ENCODE measurements at places on chromosomes 6 and 20.

DNA sequence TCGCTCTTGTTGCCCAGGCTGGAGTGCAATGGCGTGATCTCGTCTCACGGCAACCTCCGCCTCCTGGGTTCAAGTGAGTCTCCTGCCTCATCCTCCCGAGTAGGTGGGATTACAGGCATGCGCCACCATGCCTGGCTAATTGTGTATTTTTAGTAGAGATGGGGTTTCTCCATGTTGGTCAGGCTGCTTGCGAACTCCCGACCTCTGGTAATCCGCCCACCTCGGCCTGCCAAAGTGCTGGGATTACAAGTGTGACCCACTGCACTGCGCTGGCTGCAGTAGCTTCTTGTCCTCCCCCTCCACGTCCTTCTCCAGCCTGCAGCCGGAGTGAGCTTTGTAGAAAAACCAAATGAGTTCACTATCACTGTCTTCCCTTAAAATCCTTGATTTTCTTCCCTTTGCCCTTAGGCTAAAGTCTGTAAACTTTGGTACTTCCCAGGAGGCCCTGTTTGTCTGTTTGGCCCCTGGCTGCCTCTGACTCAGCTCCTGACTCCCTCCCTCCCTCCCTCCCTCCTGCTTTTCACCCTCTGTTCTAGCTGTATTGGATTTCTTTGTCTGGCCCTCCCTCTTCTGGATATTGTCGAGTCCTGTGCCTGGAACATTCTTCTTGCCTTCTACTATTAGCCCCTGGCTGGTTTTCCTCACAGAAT, 12.9 kb downstream of the PARD6B start:
- DNase-seq = peak; percentile 65

DNA sequence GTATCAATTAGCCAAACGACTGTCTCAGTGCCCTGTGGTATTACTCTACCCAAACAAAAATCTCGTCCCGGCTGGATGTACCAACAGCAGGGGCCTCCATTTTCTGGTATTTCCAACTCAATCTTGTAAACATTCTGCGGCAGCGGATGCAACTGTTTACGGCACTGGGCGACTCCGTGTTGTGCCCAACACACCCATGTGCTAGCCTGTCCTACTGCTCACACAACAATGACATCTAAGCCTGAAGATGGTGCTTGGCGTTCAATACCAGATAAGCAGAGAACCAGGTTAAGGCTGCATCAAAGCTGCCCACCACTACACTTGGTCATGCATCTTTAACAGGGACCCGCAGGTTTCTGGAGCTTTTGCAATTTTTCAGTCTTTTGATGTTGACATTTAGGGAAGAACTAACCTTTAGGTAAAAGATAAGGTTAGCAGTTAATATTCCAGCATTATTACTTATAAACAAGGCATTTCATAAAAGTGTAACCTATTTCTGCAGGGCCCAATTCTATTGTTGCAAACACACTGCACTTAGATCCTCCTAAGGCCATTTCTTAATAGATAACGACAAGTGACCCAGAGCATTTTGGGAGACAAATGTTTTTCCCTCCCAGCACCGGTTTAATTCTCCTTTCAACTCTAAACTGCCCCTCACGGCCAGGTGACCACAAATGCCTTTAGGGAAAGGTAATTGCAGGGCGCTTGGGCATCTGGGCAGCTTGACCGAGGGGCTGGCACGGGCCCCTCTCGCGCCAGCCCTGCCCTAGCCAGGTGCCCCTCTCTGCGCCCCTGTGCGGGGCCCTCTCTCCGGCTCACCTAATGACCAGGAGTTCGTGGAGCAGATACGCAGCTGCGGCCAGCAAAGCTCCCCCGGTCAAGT, 945 bp downstream of the FAXC start:
- no peak for DNase-seq

DNA sequence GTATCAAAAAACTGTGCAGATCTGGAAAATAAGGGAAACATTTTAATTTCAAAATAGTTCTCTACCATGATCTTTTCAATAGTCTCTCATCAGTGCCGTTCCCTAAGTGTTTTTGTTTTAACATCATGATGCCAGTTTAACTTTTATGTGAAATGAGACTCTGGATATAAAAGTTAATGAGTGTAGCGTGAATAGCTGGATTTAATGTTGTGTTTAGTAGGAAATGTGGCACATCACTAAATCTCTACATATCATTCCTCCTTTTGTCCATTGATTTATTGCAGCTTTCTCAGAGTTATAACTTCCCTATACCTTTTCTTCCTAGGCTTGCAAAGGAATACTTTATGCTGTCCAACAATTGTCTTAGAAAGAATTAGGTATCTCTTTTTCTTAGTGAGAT, 81.4 kb upstream of the SCGN start:
- no peak for DNase-seq

DNA sequence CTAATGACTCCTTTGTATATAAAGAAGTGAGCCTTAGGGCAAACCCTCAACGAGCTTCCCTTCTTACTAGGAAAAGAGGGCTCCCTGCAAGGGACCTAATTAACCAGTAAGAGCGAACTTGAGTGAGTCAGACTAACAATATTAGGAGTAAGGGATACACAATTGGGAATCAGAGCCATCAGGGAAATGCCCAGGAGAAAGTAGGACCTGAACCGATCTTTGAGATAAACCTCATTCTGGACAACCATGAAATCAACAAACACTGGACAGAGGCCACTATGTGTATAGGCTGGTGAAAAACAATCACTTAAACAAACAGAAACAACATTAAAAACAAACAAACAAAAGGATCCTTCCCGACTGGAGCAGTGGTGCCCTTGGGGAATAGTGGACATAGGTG, 120.8 kb downstream of the EDN1 start:
- DNase-seq = no peak

GRCh38 chr20:35181731-35182130, 9.9 kb downstream of the PROCR start:
- no peak for DNase-seq

DNA sequence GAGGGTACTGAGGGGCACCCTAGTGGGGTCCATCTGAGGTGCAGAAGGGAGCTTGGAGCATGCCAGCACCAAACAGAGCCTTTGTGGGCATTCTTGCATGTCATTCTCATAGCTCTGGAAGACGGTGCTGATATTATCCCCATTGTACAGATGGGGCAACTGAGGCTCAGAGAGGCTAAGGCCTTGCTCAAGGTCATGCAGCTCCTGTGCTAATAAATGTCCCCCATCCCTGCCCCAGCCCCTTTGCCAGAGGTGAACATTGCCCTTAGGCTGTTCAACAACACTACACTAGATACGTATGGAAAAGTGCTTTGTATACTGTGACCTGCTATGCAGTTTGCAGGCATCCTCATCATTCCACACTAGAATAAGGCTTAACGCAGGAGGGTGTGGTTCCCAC, 5.5 kb upstream of the EPB41L1 start:
- DNase-seq = no peak

DNA sequence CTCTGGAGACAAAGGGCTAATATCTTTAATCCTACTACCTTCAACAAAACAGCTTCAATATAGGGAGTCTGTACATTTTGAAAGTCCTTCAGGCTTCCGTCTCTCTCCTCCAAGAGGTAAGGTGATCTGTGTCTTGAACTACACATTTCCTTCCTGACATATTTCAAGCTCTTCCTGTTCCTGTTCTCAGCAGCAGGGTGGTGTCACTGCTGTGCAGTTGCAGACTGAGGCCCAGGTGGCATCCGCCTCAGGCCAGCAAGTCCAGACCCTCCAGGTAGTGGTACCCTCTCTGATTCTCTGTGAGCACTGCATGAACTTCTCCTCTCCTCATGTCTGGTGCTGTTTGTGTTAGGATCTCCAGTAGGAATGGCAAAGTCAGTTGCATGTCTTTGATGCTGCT, 7.8 kb downstream of the NFYA start:
- DNase-seq = no peak

GRCh38 chr6:45872827-45873365, 142.8 kb downstream of the CLIC5 start:
- no peak for DNase-seq

DNA sequence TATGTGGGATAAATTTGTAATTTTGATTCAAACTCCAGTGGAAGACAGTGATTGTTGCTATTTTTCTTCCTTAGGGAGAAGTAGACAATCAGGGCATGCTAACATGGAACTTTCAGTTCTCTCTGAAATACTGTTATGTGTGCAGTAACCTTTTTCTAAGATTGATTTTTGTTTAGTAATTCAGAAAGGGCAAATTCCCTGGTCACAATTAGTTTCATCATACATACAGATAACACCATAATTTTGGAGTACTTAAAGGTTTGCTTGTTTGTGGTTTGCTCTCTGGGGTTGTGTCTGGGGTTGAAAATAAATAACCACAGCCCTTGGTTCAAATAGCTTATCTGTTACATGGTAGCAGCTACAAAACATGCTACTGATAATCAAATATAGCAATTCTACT, 34.4 kb downstream of the ADGRG6 start:
- no peak for DNase-seq

DNA sequence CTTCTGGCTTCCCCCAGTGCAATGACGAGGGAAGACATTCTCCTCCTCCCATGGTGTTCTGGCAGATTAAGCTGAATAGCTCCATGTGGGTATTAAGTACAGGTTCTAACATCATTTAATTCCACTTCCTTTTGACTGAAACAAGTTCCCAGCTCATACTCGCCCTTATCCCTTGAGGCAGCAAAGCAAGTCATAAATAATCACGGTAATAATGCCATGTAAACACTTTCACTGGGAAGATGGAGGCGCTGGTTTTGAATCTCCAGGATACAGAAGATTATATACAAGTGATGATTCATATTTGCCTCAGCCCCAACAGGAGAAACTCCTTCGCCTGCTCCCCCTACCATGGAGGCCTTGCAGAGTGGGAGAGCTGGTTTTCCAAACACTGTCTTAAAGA, 141.3 kb downstream of the PXDC1 start:
- peak; percentile 40 for DNase-seq

DNA sequence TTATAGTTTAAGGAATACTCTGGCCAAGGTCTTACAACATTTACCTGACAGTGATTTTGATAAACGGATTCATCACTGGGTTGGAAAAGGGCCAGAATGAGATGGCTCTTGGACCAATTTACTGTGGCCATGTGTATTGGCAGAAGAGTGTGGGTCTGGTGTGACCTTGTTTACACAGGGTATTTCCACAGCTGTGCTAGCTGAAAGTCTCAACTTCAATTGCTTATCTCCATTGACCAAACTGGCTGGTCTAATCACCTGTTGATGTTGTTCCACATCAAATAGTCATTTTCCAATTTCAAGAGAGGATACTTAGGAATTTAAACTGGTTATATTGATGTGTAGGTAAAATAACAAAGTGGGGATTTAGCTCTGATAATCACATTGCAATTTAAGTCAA, 501.6 kb upstream of the MAP3K7 start:
- DNase-seq = no peak

- DNase-seq = no peak
Observed at GRCh38 chr6:31170987-31171671, 647 bp upstream of the POU5F1 start.

Data from WERI-Rb-1 (cell line).